HCT116 (cell line): ENCODE measurements at places on chromosomes 1 and 21. TPM values are rescaled to one million over a fixed set of nuclear protein-coding genes. Genes with fewer than 3 reads are reported as not detected.

Gene CFAP107
- not detected for total RNA-seq

Gene TRIM17
- not detected for total RNA-seq

- no peak for DNase-seq
Measured at GRCh38 chr1:222334026-222334680, 213.8 kb downstream of the HHIPL2 start.

DNA sequence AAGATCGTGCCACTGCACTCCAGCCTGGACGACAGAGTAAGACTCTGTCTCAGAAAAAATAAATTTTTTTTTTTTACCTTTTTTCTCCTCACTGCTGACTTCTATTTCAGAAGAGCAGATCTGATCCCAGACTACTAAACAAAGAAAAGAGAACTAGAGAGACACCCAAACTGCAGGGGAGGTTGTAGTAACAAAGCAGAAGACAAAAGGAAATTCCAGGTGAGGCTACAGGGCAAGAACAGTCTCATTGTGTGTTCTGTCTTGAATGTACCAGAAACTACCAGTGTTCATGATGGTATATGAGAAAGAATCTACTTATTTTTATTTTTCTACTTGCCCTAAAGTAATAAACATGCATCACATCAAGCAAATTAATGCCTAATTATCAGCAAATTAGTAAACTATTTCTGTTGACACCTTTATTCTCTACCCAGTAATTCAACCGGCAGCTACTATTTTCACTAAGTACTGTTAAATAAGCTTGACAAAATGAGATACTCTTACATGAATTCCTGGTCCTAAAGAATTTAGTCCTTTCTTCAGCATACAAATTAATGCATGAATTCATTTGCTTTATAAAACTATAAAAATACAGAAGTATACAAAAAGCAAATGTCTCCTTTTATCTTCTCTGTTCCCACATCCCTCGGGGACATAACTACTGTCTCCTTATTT, 40.6 kb downstream of the ARID4B start:
- no peak for DNase-seq

GRCh38 chr21:31252611-31253010, 91.5 kb downstream of the TIAM1 start:
- no peak for DNase-seq

DNA sequence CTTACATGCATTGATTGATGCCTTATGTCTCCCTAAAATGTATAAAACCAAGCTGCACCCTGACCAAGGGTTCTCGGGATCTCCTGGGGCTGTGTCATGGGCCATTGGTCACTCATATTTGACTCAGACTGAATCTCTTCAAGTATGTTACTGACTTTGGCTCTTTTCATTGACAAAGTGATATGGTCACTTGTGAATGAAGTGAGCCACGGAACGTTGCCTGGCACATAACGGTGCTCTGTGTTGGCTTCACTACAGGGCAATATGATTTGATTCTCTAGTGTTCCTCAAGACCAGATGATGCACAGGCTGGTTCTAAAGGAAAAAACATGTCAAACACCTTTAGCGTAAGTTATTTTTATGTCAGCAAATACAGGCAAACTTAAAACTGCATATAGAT, 11.4 kb upstream of the IL10RB start:
- no peak for DNase-seq
